ENCODE measurements at places on chromosomes 5 and 9.
A peak's percentile ranks its signal among the peaks of the same experiment; 100 is the strongest.

- no peaks in the 10 kb centered on the region for H3K4me1 ChIP-seq
- H3K27ac ChIP-seq, result no peak overlapping the region
- H3K27me3 ChIP-seq, result no peaks in the 10 kb centered on the region
These were observed 95.7 kb downstream of the TTC39B start for GRCh38 chr9:15211160-15211814.

- no peaks in the 10 kb centered on the region for H3K36me3 ChIP-seq
- no peaks in the 10 kb centered on the region for H3K27me3 ChIP-seq
- H3K4me1 ChIP-seq, result peaks cover 17% of the 10 kb centered on the region
These were observed 19.9 kb downstream of the TPPP start for GRCh38 chr5:673161-673830.

DNA sequence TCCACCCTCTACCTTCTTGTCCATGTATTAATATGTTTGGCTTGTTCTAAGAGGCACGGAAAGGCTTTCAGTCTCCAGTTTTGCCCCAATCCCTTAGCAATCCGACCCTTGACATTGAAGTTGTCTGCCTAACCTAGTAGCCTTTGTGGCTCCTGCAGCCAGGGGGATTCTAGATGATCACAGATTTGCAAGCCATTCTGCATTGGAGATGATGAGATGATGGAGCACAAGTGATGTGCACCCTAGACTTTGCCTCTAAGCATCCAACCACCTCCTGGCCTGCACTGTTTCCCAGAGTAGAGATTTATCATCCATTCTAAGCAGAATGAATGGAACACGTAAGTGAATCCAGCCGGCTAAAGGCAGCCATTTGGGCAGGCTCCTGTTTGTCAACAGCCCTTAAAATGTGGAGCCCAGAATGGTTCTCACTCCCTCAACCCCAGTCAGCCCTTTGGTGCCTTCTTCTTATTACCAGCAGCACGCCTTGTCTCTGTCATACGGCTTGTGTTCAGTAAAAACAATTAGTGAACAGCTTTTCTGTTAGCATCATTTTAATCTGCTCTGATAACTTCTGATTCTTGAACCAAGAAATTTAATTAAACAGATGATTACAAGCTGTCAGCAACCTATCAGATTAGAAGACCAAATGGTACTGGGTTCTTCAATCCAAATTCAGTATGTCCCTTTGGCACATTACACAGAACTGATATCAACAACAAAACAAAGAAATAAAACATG, 5.7 kb upstream of the TRAF1 start:
- H3K4me1 ChIP-seq, result peaks cover 77% of the 10 kb centered on the region
- H3K36me3 ChIP-seq, result no peaks in the 10 kb centered on the region
- no peak for DNase-seq
- peak overlapping the region; percentile 21 for H3K4me3 ChIP-seq
- no peaks in the 10 kb centered on the region for H3K27me3 ChIP-seq

GRCh38 chr5:149420545-149421371, 41.7 kb upstream of the IL17B start:
- peaks cover 13% of the 10 kb centered on the region for H3K4me1 ChIP-seq
- no peak for DNase-seq
- no peak overlapping the region for H3K27ac ChIP-seq
- H3K27me3 ChIP-seq, result no peaks in the 10 kb centered on the region
- H3K36me3 ChIP-seq, result no peaks in the 10 kb centered on the region

DNA sequence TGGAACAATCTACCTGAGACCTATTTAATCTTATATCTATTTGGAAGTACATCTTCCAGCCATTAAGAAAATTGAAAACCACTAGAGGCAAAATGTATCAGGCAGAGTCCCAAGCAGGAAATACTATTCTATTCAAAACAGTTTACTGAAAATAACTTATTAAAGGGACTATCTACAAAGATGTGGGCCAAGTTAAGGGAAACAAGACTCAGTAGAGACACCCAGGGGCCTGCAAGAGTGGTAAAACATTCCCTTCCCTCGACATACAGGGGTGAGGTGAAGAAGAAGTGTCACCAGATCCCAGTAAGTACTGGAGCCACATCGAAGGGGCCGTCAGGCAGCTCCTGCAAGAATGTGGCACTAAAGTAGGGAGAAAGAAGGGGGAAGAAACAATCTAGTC, 12.1 kb upstream of the NRG2 start:
- no peaks in the 10 kb centered on the region for H3K36me3 ChIP-seq
- H3K27ac ChIP-seq, result no peak overlapping the region
- H3K27me3 ChIP-seq, result no peaks in the 10 kb centered on the region
- H3K4me3 ChIP-seq, result no peak overlapping the region

DNA sequence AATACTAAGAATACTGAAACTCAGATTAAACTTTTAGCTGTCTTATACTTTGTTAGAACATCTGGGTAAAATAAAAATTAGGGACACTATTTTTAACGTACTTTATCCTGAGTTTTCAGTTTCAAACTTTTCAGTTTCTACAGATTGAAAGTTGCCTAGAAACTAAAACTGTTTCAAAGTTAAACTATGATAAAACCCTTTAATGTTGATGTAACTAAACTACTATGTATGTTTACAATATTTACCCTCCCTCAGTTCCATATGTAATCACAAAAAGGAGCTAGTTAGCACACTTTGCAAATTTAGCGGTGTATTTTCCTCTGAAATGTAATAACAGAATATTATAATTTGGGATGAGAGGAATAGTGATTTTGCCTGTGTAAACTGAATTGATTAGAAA, 105.9 kb downstream of the MTREX start:
- peaks cover 24% of the 10 kb centered on the region for H3K36me3 ChIP-seq
- H3K4me3 ChIP-seq, result no peak overlapping the region
- H3K4me1 ChIP-seq, result no peaks in the 10 kb centered on the region
- no peaks in the 10 kb centered on the region for H3K27me3 ChIP-seq
- no peak overlapping the region for H3K27ac ChIP-seq
